ENCODE measurements at places on chromosomes 6 and 20.

GRCh38 chr6:30483677-30484279 is 5.5 kb upstream of the HLA-E start:
- no peak for DNase-seq

DNA sequence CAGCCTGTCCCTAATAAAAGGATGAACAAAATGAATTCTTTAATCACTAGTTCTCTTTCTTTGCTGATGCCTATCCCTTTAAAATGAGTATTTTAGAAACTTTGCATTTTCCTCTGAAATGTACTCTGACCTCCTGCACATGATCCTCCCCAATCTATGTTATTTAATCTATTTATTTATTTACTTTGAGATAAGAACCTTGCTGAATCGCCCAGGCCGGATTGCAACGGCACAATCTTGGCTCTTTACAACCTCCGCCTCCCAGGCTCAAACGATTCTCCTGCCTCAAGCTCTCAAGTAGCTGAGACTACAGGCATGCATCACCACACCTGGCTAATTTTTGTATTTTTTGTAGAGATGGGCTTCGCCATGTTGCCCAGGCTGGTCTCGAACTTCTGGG is 27.9 kb downstream of the ADTRP start:
- DNase-seq = no peak

GRCh38 chr6:130755368-130756034 is 71.7 kb upstream of the SMLR1 start:
- DNase-seq = no peak

GRCh38 chr6:13428583-13429405 is 58.6 kb downstream of the GFOD1 start:
- no peak for DNase-seq

GRCh38 chr20:23150304-23151007 is 64.3 kb upstream of the CD93 start:
- DNase-seq = no peak

DNA sequence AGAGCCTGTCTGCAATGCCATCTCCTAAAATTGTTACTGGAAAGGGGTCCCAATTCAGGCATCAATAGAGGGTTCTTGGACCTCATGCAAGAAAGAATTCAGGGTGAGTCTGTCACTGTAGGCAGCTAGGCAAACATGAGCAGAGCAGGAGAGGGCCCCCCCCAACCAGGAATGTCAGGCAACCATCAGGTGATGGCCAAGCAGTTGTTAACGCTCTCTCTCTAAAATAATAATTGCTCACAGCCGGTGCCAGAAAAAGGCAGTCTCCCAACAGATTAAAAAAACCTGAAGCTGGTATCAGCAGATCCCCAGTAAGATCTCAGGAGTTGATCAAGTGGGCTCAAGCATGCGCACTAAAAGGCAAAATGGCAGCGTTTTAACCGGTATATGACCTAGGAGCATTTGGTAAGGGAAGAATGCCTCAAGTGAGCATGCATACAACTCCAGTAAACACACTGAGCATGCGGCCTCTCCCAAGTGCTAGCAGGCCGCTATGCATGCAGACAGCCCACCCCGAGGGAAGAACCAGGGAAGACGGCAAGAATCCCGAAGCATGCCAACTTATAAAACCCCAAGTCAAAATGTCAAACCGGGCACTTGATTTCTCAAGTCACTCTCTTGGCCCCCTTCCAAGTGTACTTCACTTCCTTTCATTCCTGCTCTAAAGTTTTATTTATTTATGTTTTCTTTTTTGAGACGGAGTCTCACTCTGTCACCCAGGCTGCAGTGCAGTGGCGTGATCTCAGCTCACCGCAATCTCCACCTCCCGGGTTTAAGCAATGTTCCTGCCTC is 44.0 kb upstream of the RNGTT start:
- no peak for DNase-seq

- DNase-seq = no peak
These were observed 87.5 kb downstream of the TRERF1 start for GRCh38 chr6:42363926-42364849.

GRCh38 chr6:96015518-96016333 is at the start of gene FUT9:
TSS of gene FUT9 (plus strand) at chr6:96015974. CDS start at chr6:96203156, 187,182 bp downstream.
- DNase-seq = no peak

- no peak for DNase-seq
These were observed 48.1 kb downstream of the CTCFL start for GRCh38 chr20:57476641-57477461.

DNA sequence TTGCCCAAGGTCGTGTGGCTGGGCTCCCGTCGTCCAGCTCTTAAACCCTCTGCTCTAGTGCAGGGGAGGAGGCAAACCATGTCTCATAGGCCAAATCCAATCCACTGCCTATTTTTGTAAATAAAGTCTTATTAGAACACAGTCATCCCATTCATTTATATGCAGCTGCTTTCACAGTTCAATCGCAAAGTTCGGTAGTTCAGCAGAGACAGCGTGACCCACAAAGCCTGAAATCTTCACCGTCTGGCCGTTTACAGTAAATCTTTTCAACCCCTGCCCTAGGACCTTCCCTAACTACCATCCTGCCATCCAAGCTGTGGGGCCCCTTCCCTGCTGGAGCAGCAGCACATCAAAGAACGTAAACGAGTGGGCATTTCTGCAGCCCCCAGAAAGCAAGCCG is 65.9 kb downstream of the EYA2 start:
- no peak for DNase-seq

- no peak for DNase-seq
These were observed 26.5 kb upstream of the HEY2 start for GRCh38 chr6:125722886-125723285.

DNA sequence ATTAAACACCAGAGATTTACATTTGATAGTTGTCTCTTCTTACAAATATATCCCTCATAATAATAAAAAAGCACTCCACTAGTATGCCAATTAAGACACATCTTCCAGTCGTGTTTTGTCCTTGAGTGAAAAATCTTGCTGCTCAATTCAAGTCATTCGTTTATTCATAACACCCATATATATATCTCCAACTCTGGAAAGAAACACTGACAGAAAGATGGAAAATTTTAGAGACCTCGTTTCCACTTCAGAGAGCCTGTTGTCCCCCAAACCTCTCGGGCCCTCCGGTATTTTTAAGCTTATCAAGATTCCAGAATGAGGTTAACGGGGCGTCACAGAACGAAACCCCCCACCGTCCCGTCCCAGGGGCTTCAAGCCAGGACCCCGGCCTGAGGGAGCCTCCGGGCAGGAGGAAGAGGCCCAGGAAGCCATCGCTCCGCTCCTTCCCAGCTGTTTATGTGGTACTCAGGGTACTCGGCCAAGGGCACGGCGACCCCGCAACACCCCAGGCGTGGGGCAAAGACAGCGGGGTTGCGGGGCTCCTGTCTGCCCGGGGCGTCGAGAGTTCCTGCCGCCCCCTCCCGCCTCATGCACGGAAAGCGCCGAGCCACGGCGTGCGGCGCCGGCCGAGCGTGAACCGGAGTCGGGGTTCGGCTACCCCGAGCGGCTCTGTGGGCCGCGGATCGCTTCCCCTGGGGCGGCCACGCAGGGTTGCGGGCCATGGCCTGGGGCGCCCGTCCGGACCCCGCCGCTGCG is 623 bp upstream of the SNX9 start:
- DNase-seq = no peak

- no peak for DNase-seq
These were observed 19.2 kb upstream of the SSR1 start for GRCh38 chr6:7332090-7332745.

DNA sequence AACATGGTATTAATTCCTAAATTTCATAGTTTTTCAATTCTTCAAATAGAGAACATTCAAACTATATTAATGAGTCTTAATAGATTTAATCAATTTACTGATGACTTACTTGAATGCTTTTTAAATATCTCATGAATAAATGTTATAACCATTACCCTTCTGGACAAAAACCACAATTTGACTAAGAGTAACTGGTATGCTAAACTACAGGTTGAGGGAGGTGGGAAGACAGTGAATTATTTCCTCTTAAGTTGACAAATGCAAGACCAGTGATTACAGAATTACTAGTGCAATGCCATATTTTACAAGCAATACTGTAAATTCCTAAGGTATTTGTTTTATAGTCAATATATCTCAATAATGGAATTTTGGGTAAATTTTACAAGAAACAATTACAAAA is 65.1 kb downstream of the REV3L start:
- DNase-seq = no peak

DNA sequence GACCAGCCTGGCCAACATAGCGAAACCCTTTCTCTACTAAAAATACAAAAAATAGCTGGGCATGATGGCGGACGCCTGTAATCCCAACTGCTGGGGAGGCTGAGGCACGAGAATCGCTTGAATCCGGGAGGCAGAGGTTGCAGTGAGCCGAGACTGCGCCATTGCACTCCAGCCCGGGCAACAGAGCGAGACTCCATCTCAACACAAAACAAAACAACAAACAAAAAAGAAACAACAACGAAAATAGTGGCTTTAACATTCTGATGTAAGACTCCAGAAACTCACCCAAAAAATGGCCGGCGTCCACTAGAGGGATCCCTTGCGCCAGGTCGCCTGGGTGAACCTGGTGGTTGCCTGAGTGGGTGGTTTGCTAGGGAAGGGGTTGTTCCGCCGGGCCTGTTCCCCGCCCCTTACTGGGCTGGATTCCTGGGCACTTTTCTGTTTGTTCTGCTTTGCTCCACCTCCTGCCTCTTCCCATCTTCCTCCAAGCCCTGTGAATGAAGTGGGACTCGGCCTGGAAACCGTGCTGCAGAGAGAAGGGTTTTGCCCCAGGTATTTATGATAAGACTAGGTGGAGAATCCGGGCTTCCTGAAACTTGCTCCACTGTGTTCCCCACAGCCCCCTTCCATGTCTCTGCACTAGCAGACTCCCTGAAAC is 1.5 kb downstream of the PABPC1L start:
- no peak for DNase-seq

DNA sequence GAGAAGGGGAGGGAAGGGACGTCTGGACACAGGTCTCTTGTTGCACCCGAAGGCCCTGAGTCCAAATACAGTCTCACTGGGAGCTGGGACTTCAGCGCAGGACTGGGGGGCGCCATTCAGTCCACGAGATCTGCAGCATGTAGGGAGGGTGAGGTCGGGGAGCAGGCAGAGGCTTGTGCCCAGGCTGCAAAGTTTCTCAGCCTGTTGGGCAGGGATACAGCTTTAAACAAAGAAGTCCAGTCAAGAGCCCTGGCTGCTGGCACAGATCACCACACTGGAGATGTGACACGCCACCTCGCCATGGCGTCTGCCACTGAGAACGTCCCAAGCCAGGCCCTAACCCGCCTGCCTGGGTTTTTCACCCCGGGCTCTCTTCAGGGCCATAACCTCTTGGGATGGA is 256.6 kb downstream of the DLL1 start:
- no peak for DNase-seq

DNA sequence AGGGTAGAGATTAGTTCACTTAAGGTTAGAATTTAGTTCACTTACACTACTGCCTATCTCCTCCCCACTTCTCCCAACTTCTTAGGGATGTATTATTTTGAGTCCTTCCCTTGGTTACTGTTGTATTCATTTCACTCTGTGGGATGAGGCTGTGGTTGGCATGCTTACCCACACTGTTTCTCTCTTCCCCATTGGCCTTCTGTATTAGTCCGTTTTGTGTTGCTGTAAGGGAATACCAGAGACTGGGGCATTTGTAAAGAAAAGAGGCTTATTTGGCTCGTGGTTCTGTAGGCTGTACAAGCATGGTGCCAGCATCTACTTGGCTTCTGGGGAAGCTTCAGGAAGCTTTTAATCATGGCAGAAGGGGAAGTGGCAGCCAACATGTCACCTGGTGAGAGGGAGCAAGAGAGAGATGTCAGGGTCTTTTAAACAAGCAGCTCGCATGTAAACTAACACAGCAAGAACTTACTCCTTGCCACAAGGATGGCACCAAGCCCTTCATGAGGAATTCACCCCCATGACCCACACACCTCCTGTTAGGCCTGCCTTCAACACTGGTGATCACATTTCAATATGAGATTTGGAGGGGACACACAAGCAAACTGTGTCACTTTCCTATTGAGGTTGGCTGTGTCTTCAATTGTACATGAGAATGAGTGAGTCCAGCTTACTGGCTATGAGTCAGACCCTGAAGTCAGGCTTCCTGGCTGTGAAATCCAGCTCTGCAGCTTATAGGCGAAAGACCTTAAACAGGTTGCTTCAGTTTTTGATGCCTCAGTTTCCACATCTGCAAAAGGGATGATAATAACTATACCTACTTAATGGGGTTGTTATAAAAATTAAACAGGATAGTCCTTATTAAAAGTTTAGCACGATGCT is 53.3 kb downstream of the SYNDIG1 start:
- no peak for DNase-seq

DNA sequence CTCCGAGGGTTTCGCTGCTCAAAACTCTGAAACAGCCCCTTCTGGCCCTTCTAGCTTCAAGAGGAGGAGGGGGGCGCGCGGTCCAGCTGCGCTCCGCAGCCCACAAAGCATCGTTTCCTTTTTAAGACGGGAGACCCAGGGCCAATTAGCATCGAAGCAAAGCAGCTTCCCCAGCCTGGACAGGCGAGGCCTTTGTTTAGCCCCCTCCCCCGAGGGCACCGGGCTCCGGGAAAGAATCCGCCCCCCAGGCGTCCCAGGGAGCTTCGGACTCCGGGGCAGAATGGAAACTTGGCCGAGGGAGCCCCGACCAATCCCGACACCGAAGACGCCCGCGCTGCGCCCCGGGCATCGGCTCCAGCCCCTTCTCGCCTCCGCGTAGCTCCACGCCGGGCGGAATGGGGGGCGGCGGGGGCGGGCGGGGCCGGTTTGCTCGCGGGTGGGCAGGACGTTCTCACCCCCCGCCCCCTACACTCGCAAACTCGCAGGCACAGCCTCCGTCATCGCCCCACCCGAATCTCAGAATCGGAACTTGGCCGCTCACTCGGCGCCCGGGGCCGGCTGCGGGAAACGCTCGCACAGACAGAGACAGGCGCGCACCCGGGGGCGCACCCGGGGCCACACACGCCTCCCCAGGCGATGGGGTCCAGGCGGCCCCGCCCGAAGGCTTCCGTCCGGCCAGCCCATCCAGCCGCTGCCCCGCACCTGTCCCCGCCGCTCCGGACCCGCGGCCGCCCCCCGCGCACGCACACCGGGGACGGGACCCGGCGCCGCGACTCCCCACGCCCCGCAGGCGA is 628 bp downstream of the NKAIN4 start:
- no peak for DNase-seq

Measured in T-helper 22 cell (primary cell).